ENCODE measurements at places on chromosomes 7 and 10.

DNA sequence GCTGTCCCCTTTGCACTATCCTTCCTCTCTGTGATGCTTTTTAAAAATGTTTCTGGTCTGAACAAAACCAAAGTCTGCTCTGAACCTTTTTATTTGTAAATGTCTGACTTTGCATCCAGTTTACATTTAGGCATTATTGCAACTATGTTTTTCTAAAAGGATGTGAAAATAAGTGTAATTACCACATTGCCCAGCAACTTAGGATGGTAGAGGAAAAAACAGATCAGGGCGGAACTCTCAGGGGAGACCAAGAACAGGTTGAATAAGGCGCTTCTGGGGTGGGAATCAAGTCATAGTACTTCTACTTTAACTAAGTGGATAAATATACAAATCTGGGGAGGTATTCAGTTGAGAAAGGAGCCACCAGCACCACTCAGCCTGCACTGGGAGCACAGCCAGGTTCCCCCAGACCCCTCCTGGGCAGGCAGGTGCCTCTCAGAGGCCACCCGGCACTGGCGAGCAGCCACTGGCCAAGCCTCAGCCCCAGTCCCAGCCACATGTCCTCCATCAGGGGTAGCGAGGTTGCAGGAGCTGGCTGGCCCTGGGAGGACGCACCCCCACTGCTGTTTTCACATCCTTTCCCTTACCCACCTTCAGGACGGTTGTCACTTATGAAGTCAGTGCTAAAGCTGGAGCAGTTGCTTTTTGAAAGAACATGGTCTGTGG lies 11.4 kb upstream of the CSGALNACT2 start:
- no peak for DNase-seq

DNA sequence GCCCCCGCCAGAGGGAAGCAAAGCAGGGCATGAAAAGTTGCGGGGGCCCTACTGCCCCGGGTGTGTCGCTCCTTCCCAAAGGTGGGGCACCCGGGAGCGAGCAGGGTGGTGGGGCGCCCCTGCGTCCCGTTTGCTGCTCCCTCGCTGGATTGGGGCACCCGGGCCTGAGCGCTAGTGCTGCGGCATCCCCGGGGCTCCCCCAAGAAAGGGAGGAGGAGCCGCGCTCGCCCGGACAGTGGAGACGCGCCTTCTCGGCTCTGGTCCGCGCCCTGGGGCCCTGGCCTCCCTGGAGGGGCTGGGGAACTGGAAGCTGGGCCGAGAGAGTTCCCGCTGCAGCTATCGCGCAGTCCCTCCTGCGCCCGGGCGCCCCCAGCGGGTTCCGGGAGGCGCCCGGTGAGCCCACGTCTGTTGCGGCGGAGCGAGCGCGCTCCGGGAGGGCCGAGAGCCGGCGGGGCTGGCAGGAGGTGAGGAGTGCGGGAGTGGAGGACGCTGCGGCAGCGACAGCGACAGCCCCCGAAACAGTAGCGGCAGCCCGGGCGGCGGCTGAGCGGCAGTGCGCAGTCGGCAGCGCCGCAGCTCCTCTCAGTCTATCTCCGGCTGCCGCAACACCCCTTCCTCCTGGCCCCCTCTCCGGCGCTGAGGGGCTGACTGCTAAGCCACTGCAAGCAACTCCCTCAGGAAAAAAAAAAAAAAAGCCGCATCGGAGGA lies 504 bp upstream of the BMPER start:
- peak; percentile 74 for DNase-seq

DNA sequence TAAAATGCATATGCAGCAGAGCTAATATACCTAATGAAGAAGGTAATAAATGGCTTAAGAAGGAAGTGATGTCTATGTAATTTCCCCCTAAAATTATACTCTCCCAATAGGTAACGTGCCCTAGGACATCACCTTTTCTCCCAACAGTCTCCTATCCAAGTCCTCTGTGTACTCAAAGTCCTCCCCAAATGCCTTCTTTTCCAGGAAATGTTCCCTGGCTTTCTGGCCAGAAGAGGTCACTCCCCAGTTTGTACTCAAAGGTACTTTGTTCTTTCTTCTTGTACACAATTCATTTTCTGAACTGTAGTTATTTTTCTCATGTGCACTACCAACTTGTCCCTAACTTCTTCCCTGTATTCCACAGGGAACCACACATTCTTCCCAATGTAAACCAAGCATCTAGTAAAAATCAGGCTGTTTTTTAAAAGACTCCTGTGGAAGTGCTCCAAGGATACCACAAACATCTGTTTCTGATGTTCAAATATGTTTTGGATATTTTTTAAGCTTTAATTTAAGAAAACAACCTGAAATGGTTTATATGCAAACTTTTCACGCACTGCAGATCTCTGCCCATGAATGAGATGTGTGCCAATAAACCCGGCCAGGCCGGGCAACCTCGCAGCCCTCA lies 262.3 kb upstream of the KLF14 start:
- no peak for DNase-seq

- no peak for DNase-seq
Observed at GRCh38 chr10:76411729-76412435, 980.5 kb downstream of the LRMDA start.

GRCh38 chr7:17512181-17512675 lies 213.8 kb downstream of the AHR start:
- peak; percentile 38 for DNase-seq

DNA sequence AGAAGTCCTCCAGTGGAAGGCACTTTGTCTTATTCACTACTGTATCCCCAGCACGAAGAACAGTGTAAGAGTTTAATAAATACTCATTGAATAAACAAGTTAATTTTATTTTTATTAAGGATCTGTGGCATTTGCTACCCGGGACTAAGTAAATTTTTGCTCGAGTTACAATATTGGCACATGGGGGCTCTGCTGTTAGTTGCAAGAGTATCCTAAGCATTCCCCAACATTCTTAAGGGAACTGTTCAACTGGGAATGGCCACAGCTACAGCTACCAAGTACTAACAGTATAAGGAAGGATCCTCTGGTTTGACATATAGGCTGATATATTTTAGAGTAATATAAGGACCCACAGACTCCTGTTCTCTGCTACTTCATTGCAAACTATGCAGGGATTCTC lies 8.7 kb upstream of the LRRTM3 start:
- DNase-seq = no peak

GRCh38 chr10:3671386-3671955 lies 113.5 kb downstream of the KLF6 start:
- no peak for DNase-seq

DNA sequence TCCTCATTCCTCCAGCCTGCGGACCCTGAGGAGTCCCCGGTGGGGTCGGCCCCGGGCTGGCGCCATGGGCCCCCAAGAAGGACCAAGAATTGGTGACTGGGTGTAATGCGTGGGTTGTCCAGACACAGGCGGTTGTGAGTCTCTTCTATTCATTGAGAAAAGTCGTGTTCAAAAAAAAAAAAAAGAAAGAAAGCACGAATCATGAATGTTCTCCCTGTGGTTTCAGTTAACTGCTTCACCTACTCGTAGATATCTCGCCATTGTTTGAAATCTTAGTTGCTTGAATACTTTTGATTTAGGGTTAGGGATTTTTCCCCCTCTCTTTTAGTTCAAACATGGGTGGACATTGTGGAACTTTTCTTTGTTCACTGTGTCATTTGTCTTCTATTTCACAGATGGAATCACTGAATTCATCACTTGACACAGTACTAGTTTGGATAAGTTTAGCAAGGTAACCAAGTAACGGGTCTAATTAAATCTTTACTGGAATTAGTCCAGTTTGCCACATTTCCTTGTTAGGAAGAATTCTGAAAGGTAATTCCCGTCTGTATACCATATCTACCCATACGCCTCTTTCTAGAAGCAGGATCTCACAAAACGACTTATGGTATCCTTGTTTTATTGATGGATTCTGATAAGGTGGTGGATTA lies 775 bp downstream of the STARD3NL start:
- peak; percentile 10 for DNase-seq
